Spleen (tissue), 13 donors: ENCODE measurements at places on chromosomes 12 and 14.
A peak's percentile ranks its signal among the peaks of the same experiment; 100 is the strongest.

DNA sequence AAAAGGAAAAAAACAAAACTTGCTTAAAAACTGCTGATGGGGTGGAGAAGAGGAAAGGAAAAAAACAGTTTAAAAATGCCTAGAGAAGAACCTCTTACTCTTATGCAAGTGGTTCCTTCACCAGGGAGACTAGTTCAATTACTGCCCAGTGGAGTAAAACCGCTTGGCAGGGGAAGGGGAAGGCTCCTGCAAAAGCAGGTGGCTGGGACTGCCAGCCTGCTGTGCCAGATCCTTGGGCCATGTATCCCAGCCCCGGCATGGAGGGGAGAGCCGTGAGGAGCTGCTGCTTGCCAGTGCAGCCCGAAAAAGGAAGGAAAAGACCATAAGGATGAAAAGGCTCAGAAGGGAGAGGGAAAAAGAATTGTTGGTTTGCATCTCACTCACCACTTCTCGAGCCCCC, 123.0 kb downstream of the FSCB start:
- no peak for DNase-seq

- no peak for DNase-seq
Observed at GRCh38 chr14:93024493-93024892, 91.2 kb downstream of the ITPK1 start.

DNA sequence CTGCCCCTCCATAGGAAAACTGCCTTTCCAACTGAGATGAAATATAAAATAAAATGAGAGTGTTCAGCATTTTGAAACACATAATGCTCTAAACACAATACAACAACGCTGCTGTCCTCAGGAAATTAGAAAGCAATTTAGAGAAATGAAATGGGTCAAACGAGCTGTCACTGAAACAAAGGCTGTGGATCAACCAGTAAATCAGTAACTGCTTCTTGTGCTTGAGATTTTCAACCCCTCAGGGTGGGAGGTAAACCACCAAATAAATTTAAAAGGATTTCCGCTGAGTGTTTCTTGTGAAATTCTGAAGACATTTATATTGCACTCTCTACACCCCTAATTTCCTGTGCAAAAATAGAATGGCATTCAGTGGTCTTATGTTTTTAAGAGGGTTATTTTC, 657.1 kb upstream of the SEL1L start:
- no peak for DNase-seq

DNA sequence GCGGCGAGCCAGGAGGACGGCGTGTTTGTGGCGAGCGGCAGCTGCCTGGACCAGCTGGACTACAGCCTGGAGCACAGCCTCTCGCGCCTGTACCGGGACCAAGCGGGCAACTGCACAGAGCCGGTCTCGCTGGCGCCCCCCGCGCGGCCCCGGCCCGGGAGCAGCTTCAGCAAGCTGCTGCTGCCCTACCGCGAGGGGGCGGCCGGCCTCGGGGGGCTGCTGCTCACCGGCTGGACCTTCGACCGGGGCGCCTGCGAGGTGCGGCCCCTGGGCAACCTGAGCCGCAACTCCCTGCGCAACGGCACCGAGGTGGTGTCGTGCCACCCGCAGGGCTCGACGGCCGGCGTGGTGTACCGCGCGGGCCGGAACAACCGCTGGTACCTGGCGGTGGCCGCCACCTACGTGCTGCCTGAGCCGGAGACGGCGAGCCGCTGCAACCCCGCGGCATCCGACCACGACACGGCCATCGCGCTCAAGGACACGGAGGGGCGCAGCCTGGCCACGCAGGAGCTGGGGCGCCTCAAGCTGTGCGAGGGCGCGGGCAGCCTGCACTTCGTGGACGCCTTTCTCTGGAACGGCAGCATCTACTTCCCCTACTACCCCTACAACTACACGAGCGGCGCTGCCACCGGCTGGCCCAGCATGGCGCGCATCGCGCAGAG, 873 bp downstream of the PLXNC1 start:
- DNase-seq, result peak; percentile 93

DNA sequence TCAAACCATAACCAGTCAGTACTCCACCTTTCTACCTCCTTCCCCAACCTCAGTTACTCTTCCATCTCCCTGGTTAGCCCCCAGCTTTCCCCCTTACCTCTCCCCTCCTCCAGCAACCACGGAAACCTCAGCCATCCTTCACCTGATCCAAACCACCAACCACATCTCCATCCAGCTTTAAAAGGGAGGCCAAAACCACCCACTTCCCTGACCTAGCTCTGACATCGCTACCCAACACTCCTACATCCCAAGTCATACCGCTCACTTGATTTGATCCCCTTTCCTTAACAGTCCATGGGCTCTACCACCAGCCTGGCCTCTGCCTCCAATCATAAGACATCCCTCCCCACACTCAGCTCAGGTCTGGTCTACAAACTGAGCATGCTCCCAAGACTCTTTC, 1.5 kb downstream of the RAB35 start:
- DNase-seq, result no peak

GRCh38 chr12:64175254-64175945, 46.7 kb downstream of the KICS2 start:
- DNase-seq, result no peak

- DNase-seq, result no peak
Observed at GRCh38 chr14:23468704-23469126, 788 bp upstream of the NGDN start.
